NCI-H748 treated with DMSO at 0.1 percent for 48 hours (cell line): ENCODE measurements at places on chromosomes 5 and 9.

GRCh38 chr5:135357685-135358084 lies 41.3 kb downstream of the MACROH2A1 start:
- no peak for DNase-seq

GRCh38 chr5:86929123-86929766 lies 311.5 kb downstream of the COX7C start:
- no peak for DNase-seq

DNA sequence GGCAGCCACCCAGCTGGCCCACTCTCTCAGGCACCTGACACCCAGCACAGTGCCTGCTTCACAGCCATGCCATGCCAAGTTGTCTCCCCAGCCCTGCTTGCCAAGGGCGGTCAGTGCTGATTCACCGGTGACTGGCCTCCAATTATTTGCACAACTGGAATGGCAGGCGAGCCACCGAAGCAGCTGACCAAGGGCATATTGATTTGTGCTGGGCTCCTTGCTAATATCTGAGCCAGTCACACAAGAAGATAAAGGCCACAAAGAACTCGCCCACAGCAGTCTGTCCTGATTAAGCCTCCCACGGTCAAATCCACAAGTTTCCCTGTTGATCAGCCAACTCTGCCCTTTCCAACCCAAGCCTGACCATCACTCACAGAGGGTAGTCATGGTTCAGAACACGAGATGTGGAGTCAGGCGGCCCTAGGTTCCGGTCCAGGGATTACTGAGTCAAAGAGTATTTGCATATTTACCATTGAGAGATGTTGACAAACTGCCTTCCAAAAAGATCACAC lies 6.4 kb upstream of the EEIG1 start:
- DNase-seq = no peak

GRCh38 chr9:106172265-106172664 lies 477.9 kb downstream of the TMEM38B start:
- no peak for DNase-seq

DNA sequence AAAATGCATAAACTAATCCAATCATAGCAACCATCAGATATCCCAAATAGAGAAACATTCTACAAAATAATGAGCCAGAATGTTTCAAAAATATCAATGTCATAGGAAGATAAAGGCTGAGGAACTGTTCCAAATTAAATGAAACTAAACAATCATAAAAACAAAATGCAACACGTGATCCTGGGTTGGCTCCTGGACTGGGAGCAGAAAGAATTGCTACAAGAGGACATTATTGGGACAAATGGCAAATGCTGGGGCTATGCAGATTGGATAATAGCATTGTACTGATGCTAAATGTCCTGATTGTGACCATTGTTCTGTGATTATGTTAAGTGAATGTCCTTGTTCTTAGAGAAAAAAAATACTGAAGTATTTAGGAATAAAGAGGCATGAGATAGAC lies 54.2 kb upstream of the AKNA start:
- DNase-seq = no peak

- DNase-seq = no peak
Observed at GRCh38 chr9:130331573-130331972, 66.0 kb downstream of the HMCN2 start.

DNA sequence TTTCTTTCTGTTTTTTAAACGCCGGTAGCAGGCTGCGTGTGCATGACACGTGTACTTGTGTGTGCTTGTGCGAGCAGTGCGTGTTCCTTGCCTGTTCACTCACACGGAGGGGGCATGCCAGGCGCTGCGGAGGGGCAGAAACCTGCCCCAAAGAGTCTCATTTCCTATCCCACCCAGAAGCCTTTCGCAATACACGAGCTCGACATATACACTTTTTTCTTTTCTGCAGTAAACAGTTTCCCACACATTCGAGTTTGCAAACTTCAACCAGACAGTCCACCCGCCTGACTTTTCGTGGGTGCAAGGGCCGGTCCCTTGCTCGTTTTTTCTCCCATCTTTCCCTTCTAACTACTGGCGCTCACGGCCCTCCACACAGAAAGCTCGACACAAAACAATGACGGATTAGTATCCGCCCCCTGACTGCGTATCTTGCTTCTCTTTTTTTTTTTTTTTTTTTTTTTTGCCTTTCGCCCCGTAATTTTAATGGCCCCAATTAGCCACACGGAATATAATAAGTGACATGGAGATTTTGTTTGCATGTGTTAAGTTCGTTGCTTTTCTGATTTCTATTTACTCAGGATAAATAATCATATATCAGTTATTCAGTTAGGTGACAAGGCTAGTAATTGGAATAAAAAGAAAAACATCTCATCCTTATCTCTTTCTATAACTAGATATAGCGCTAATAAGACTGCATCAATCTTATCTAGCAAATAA lies 5.3 kb upstream of the OTP start:
- DNase-seq = no peak

- no peak for DNase-seq
Observed at GRCh38 chr5:170408226-170408625, 19.1 kb upstream of the KCNMB1 start.

GRCh38 chr9:88974641-88975040 lies 16.6 kb upstream of the S1PR3 start:
- no peak for DNase-seq

GRCh38 chr9:119175581-119175980 lies 193.7 kb downstream of the BRINP1 start:
- DNase-seq = no peak

- DNase-seq = no peak
Observed at GRCh38 chr5:116256717-116257116, 171.9 kb downstream of the COMMD10 start.

DNA sequence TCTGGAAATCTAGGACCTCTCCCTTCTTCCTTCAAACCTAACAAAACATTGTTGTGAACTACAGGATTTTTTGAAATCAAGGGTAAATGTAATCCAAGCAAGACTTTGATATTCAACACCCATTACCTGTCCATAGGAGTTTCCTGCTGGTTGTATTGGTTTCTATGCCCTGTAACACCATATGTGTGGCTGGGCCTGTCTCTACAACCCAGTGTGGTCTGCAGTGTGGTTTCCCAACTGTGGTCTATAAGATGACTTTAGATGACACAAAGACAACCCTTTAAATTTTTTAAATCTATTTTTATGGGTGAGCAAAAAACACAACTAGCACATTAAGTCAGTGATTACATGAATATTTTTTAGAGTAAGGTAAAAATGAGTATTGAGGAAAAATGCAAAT lies 93.1 kb downstream of the SMIM15 start:
- DNase-seq = no peak

DNA sequence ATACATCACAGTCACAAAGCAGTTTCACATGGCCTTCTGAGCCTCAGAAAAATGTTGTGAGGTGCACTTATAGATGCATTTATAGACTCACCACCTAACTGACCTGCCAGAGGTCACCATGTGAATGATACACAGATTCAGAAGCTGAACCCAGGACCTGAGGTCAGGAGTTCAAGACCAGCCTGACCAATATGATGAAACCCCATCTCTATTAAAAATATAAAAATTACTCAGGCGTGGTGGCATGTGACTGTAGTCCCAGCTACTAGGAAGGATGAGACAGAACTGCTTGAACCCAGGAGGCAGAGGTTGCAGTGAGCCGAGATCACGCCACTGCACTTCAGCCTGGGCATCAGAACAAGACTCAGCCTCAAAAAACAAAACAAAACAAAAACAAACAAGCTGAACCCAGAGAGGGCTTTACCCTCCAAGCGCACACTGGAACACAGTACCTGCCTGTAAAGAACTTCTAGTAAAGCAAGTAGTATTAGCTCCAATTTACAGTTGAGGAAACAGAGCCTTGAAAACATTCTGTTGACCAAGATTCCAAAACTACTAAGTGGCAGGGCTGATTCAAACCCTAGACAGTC lies 16.3 kb downstream of the ECPAS start:
- DNase-seq = no peak

- no peak for DNase-seq
Observed at GRCh38 chr9:127033061-127033460, 89.4 kb downstream of the ANGPTL2 start.

DNA sequence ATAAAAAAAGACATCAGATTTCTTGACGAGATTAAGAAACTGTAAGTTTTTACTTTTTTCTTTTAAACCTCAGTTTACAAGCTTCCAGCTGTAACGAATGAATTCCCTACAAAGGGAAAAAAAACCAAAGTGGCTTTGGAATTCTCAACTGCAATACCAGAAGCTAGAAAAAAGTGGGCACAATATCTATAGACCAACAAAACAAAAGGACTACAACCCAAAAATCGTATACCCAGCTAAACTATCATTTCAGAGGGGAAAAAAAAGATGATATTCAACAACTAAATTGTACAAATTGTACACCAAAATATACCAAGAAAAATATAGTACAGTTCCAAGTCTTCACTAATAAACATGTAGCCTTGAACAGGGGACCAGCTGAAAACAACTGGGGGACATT lies 26.8 kb upstream of the ELOVL7 start:
- no peak for DNase-seq

DNA sequence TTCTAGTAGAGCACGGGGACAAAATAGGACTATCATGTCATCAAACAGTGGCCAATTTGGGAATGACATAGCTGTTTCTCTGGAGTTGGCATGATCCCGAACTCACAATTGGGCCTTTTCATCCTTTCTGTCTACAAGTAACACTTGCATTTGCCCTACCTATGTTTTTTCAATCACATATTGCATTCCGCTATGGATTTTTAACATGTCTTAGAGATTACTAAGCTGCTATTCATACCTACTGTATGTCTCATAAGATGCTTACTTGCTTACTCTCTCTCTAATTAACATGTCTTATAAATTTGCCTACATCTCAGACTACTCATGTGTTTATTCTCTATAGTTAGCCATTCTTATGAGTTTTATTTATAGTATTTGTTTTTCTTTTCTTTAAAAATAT lies 341.2 kb upstream of the CTNND2 start:
- no peak for DNase-seq

DNA sequence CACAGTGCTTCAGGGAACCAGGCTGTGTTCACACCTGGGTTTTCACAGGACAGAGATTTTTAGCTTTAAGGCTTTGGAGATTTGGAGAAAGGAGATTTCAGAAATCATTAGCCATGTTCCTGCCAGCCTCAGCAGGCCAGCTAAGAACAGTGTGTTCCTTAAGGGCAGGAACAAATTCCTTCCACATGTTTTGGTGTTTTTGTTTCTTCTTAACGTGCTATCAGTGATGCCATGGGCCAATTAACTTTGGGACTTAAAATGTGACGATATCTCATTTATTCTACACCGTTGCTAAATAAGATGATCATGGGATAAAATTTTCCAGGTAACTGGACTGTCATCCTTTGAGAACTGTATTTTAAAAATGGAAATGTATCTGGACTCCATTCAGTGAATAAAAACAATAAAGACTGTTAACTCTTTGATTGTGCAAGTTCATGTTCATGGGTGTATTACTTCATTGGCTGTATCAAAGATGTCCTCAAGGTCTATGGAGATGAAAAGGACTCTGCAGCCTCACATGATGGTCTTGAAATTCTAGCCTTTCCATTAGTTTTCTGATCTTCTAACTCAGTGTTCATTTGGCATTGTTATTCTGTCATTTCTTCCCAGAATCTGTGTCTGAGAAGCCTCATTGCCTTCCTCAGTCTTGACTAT lies 72.3 kb downstream of the ZNF366 start:
- no peak for DNase-seq

GRCh38 chr5:34970552-34970951 lies 41.2 kb downstream of the DNAJC21 start:
- no peak for DNase-seq

DNA sequence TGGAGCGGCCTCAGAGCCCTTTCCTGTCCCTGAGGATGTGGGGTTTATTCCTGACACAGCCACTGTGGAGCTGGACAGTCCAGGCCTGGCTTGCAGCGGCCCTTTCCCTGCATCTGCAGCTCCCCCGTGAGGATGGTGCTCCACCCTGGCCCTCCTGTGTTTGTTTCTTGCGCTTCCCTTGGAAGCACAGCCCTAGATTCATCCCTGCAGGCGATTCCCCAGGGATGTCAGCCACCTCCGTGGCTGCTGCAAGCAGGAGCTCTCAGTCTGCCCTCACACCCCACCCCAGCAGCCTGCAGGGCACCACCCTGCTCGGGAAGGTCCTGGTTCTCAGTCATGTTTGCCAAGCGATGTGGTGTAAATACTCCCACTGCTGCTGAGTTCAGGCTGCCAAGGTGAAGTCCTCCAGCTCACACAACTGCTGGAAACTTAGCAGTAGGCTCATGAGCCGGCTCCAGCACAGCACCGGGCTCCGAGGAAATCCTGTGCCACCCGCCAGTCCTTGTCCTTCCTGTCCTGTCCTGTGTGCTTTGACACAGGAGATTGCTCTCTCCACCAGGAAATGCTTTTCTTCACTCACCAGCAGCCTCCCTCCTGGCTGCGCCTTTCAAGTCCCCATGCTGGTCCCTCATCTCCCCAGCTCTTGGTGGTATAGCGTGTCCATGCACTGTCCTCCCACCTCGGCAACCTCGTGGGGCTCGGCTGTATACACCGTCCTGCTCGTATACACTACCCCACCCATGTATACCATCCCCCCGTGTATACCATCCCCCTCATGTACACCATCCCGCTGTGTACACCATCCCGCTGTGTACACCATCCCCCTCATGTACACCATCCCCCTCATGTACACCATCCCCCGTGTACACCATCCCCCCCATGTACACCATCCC lies 16.2 kb downstream of the ROPN1L start:
- no peak for DNase-seq

- no peak for DNase-seq
Observed at GRCh38 chr5:39020458-39020857, 53.7 kb downstream of the RICTOR start.

- no peak for DNase-seq
Observed at GRCh38 chr5:90741022-90741564, 182.5 kb downstream of the ADGRV1 start.

DNA sequence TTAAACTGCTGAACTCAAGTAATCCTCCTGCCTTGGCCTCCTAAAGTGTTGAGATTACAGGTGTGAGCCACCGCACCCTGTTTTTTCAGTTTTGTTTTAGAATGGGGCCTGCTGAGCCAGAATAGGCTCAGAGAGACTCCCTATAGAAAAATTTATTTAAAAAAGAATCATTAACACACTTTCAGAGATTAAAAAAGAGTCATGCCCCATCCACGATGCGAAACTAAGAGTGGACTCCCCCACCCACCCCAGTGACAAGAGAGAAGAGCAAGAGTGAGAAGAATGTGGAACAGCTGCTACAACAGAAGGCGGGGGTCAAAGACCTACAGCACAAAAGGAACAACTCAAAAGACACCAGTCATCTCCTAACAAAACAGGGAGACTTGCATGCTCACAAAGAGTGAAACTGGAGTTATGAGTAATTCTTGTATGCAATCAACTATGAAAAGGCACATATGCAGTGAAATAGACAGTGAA lies 47.2 kb downstream of the GLDC start:
- DNase-seq = no peak

DNA sequence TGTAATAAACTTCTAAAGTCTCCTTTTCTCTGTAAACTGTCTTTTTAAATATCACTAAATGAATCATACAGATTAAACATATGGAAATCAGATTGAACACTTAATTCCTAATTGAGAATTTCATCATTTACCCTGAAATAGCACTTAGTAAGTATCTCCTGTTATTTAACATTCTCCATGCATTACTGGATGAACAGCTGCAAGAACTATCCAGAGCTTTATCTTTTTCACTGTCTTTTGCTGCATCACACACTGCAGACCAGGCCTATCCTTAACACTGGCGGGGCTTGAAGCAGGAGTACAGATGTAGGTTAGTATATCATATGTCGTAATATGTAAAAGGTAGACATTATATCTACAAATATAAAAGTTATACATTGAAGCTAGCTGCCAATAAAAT lies 108.7 kb upstream of the EFNA5 start:
- DNase-seq = no peak
